ENCODE measurements at places on chromosomes 4 and X.

DNA sequence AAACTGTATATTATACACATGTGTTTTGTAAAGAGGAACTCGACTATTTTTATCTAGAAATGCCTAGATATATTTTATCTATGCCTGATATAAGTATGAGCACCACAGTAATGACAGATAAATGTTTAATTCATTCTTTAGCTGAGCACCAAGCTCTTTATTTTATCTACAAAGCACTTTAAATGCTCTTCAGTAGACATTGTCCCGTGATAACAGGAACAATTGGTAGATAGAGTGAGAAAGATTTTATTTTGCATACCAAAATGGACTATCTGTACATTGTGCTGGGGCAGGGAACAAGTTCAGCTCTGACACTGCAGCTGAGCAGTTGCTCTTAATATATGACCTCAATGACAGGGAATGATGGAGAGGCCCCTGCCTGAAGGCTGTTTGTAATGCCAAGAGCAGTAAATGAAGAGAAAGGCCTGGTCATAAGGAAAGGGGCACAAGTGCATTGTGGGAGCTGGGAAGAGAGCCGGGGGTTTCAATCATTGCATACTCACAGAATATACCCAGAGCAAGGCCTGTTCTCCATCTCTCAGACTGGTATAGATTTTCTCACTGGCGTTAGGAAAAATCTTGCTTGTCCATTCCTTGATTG, 57.3 kb downstream of the SEPTIN11 start:
- DNase-seq = no peak

- no peak for DNase-seq
Observed at GRCh38 chr4:39526765-39527295, 409 bp downstream of the UGDH start.

DNA sequence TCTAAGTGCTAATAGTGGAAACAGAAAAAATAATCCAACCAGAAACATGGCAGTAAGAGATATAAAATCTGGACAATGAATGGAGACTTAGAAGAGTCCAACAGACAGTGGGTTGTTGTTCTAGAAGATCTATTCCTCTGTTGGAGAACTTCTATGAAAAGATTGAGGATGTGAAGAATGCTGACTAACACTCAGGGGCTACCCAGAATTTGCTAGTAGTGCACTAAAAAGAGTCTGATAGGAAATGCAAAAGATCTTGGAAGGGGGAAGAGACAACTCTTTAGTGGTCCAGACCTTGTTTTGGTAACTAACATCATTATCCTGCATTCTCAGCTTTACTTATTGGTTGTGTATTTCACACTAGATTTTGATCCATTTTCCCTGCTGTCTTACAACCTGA, 77.9 kb downstream of the SMARCA1 start:
- no peak for DNase-seq

DNA sequence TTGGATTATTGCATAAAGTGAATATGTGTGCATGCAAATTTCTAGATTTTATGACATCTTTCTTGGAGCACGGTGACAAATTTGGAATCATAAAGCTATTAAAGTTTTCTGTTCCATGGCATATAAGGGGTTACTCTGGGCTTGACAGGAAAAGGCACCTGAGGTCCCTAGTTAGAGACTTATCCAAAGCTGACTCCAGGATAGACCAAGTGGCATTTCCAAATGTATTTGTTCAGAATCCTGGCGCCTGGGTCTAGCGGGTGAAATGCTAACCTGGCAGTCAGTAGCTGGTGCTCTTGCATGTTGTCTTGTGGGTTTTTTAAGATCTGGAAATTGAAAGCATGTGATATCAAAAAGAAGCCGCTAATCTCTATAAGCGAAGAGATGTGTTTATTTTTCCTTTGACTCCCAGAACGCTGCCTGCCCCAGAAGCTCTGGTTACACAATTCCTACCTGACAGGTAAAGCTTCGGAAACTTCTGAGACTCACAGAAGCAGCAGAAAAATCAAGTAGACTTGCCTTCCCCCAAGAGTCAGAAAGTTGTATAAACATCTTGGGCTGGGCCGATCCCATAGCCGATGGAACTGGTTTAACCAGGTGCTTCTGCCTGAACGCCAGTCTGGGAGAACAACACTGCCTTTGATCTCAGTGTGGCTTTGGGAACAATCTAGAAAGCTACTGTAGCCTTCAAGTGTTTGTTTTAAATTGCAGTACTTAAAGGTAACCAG, 12.9 kb upstream of the ZCCHC4 start:
- DNase-seq = no peak

GRCh38 chr4:47315346-47315745, 148.2 kb downstream of the COMMD8 start:
- no peak for DNase-seq

DNA sequence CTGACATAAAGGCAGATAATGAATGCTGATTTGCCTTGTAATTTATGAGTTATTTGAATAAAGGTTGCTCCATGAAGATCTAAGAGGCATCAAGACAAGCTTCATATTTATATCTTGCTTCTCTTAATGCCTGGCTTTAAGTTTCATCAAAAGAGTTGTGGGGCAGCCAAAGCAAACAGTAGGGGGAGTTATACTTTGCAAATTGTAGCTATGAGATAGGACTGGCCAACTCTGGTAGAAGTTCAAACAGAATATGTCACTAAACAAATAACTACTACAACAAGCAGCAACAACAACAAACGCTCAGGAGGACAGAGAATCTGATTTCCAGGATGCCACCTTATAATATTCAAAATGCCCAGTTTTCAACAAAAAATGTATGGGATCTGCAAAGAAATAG, 69.1 kb upstream of the PLAC1 start:
- no peak for DNase-seq

GRCh38 chr4:53676402-53676871, 85.2 kb upstream of the LNX1 start:
- no peak for DNase-seq

GRCh38 chrX:149570668-149571067, 16.6 kb downstream of the MAGEA9B start:
- no peak for DNase-seq

DNA sequence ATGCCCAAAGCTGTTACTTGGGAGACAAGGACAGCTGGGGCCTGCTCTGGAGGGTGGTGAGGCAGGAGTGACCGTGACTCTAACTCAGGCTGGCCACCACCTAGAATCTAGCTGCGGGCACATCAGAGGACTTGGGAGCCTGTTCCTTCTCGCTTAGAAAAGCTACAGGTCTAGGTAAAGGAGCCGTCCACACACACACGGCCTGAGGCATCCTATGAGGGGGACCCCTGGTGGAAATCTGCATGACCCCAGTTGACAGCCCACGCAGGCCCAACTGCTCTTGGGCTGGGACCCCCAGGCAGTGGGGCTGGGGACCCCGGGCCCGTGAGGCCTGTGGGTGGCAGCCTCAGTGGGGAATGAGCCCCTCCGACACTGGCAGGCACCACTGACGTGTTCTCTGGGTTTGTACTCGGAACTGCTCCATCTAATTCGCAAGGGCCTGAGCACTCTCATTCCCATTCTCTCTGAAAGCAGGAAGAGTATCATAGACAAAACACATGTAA, 75.6 kb downstream of the ACOX3 start:
- no peak for DNase-seq

DNA sequence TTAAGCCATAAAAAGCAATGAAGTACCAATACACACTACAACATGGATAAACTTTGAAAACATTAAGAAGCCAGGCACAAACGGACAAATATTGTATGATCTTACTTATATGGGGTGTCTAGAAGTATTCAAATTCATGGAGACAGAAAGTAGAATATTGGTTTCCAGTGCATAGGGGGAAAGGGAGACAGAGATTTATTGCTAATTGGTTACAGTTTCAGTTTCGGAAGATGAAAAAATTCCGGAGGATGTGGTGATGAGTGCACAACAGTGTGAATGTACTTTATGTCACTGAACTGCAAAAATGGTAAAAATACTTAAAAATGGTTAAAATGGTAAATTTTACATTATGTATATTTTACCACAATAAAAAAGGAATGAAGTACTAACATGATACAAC, 5.1 kb upstream of the PRDX4 start:
- DNase-seq = no peak

GRCh38 chr4:22745234-22745633, 52.5 kb downstream of the GBA3 start:
- no peak for DNase-seq

DNA sequence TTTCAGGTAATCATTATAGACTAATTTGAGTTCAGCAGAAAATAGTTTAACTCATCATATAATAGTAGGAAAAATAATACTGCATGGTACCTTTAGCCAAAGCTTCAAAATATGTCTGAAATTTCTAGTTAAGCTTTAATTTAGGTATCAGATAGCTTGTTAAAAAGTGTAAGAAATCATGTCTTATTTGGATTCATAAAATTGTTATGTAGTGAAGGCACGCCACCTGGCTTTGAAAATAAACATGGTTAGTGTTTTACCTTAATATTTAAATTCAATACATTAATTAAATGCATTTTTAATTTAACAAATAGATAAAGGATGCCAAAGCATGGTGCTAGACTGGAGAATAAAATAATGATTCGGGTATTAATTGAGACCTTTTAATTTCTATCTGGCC, 211.4 kb downstream of the FSTL5 start:
- DNase-seq = no peak

- DNase-seq = no peak
Observed at GRCh38 chr4:96099031-96099430, 259.1 kb downstream of the PDHA2 start.

GRCh38 chr4:44235897-44236296, 212.7 kb downstream of the KCTD8 start:
- no peak for DNase-seq

GRCh38 chrX:10356979-10357378, 200.2 kb downstream of the CLCN4 start:
- DNase-seq = no peak

DNA sequence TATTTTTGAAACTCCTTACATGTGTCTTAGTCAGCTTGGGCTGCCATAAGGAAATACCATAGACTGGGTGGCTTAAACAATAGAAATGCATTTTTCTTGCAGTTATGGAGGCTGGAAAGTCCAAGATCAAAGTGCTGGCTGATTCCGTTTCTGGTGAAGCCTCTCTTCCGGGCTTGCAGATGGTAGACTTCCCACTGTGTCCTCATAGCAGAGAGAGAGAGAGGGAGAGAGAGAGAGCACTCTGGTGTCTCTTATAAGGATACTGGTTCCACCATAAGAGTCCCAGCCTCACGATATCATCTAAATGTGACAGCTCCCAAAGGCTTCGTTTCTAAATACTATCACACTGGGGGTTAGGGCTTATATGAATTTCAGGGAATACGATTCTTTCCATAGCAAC, 39.7 kb downstream of the ENPEP start:
- DNase-seq = no peak

DNA sequence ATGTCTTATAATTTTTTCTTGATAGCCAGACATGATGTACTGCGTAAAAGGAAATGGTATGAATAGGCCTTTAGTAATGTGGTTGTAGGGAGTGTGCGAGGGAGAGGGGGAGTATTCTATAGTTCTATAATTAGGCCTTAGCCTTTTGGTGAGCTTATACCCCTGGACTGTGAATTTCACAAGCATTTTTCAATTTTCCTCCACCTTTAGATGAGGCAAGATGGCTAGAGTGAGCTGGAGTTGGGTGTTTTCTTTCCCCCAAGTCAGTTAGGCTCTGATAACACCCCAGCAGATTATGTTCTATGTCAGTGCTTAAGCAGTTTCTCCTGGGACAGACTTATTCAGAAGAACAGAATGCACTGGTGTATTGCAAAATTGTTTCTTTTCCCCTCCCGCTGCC, 210.2 kb upstream of the NPY2R start:
- no peak for DNase-seq

DNA sequence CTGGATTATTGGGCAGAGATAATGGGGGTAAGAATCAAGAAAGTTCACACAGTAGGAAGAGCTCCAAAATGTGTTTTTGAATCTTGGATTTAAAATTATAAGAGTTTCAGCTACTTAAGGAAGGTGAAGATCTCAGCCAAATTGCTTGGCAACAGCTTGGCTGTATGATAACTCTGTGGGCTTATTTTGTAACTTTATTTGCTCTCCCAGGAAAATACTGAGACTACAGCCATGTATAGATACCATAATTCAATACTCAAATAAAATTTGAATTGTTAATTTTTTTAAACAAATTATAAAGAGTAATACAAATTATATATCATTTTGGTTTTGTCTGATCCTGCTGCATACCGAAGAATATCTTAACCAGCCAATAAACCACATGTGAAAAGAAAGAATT, 129.5 kb upstream of the INPP4B start:
- no peak for DNase-seq

- no peak for DNase-seq
Observed at GRCh38 chr4:134465417-134465816, 263.8 kb upstream of the PABPC4L start.

DNA sequence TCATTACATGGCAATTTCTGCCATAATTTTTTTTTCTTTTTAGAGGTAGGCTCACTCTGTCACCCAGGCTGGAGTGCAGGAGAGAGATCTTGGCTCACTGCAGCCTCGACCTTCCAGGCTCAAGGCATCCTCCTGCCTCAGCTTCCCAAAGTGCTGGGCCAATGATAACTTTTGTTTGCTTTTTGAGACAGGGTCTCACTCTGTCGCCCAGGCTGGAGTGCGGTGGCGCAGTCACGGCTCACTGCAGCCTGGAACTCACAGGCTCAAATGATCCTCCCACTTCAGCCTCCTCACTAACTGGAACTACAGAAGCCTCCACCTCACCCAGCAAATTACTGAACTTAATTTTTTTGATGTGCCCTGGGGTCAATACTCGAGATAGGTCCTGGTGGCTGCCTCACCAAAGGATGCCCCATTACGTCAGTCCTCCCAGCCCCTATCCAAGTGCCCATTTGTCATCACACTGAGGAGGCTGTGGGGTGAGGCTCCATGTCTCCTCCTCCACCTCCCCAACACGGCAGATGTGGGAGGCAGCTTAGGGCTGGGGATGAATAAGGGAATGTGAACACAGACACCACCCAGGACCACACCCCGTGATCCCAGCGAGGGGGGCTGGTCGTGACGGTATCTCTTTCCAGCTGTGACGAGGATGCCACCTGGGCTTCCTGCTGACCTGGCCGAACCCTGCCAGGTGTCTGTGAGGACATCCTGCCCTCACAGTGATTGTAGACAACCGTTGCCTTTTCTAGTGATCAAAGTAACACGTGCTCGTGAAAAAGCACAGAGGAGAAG, 12.4 kb upstream of the NKX1-1 start:
- no peak for DNase-seq

DNA sequence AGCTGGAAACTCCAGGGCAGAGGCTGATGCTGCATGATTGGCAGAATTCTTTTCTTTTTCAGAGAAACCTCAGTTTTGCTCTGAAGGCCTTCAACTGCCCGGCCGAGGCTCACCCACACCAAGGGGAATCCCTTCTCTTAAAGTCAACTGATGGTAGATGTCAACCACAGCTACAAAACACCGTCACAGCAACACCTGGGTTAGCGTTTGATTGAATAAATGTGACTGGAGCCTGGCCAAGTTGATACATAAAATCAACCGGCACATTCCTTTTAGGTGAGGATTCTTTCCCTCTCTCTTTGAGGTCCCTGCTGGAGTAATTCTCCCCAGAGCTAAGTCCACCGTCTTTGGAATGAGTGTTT, 15.2 kb upstream of the KIAA0232 start:
- no peak for DNase-seq

Measured in NCI-H187 (cell line).